ENCODE measurements at places on chromosomes 3 and 15.

DNA sequence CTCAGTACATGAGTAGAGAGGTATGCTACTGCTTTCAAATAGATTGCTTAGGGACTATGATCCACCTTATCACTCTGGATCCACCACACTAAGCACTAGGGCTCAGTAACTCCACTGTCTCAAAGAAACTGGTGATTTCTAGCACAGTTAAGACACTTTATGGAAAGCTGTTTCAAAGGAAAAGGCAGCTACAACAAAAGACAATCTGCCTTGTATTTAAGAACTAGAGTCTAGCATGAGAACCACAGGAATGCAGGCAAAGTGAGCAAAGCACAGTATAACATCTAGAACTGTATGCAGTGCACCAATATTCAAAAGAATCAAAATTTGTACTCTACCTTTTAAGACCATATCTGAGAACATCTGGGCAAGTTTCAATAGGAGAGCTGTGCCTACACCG lies 17.9 kb downstream of the TFRC start:
- DNase-seq: no peak

DNA sequence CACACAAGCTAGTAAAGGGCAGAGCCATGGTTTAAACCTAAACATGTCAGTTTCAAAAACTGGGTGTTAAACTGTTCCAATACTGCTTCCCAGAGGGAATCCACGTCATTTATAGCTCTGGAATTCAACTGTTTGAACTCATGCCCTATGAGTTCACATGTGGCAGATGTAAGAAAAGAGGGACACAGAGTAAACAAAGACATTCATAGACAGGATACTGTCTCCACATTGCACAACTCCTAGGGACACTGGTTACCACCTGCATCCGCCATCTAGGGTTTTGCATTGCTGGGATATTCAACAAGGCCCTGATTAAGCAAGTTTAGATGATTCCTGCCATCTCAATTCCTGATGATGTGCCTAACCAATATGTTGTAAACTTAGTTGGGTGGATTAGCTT lies 134.1 kb upstream of the COL8A1 start:
- DNase-seq: no peak

- DNase-seq: no peak
Observed at GRCh38 chr3:189589179-189589569, 42.0 kb upstream of the TP63 start.

DNA sequence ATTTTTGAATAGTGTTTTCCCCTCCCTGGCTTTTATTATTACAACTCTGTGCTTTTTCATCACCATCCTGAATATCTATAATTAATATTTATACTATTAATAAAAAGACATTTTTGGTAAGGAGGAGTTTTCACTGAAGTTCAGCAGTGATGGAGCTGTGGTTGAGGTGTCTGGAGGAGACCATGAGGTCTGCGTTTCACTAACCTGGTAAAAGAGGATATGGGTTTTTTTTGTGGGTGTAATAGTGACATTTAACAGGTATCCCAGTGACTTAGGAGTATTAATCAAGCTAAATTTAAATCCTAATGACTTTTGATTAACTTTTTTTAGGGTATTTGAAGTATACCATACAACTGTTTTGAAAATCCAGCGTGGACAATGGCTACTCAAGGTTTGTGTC lies 24.4 kb downstream of the CTNNB1 start:
- no peak for DNase-seq

GRCh38 chr3:191641789-191642188 lies 180.8 kb downstream of the PYDC2 start:
- DNase-seq: no peak

- no peak for DNase-seq
Observed at GRCh38 chr15:92391640-92392039, 2.0 kb upstream of the ST8SIA2 start.

DNA sequence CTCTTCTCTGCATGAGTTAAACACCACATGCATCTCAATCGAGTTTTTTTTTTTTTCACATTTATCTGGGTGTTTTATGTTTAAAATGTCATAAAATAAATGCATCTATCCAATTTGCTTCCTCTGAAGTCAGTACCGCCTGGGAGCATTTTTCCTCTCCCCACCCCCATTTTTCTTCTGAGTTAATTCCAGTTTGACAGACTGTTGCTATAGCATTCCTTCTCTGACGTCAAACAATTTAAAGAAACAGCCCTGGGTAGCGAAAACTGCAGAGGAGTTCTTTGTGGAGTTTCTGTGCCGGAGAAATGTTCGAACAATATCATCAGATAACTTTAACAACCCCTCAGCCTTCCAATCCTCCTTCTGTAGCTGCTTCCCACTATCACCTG lies 900 bp upstream of the GNB4 start:
- DNase-seq: no peak

DNA sequence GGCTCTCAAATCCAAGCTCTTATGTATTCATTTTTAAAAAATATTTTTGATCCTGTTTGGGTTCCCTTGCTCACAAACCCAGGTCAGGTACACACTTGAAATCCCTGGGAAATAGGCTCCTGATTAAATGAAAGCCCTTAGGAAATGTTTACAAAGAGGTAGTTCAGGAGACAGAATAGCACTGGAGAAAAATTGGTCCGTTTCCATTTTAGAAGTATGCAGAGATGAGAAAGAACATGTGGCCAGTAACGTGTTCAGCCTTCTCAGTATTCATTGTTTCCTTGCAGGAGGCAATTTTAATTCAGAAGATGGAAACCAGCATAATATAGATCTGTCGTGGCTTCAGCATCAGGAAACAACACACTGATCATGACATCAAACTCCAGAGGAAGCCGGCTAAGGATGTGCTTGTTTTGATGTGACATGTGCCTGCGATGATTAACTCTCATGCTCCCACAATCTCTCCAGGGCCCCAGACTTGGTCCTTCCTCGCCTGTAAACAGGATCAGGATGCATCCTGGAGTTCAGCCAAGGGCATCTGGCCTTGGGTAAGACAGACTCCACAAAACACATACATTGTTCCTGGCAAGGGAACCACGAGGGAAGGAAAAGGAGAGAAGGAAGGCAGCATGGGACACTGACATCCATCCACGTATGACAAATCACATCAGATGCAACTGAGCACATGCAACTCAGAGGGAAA lies 350.5 kb upstream of the THBS1 start:
- no peak for DNase-seq

GRCh38 chr15:69748576-69749185 lies 296.1 kb downstream of the RPLP1 start:
- no peak for DNase-seq

- peak; percentile 78 for DNase-seq
Observed at GRCh38 chr15:89776274-89777072, at the start of gene MESP2. TSS of gene MESP2 (plus strand) at chr15:89776332. CDS start at chr15:89776358, 26 bp downstream.

DNA sequence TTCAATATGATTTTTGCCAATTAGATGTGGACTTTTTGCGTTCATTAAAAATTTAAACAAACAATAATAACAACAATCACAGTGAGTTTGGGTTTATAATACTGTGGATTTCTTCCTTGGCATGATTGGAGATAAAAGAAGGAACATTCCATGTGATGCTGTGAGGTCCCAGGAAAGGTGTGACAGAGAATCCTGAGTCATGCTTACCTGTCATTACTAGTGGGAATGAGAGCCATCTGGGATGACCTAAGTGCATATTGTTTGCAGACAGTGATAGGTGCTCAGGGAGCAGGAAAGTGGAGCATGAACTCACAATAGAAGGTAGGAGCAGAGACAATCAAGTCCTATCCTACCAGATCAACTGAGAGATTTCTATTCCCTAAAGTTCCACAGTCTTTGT lies 766.5 kb upstream of the CFAP20DC start:
- DNase-seq: no peak

GRCh38 chr3:171311784-171312183 lies 148.4 kb downstream of the TNIK start:
- no peak for DNase-seq

DNA sequence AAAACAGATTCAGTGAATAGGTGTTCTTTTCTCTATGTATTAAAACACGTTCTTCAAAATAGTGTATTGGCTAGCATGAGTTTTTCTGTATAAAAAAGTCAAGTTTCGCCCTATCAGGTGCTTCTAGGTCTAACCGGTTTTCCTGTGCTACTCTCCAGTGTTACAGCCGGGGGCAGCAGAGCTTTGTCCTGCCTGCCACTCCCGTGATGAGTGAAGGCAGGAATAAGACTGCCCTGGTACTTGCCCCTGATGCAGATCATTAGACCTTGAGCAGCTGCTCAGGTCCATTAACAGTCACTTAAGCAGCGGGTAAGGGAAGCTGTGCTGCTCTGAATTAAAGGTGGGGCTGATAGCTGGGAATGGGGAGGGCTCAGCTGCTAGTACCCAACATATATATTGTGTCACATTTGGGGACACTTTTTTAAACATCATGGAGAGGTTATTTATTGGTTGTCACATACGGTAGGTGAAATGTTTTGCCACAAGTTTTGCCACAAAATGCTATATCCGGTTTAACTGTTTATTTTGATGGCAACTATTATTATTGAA lies 1.3 kb upstream of the UNC13C start:
- no peak for DNase-seq

DNA sequence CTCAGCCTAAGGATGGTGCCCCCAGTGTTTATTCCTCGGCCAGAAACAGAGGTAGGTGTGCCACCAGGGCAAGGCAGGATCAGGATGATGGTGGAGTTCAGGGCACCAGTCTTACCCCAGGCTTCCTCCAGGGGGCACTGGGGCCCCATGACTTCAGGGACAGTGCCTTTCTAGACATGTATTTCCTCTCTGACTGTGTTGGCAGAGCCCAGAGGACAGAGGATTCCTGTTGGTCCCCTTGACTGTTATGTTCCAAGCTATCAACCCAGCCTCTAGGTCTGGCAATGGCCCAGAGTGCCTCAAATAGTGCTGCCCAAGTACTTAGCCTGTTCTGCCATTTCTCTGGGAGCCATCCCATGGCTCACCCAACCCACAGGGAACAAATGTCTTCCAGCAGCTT lies 2.8 kb downstream of the HEMK1 start:
- DNase-seq: peak; percentile 45

DNA sequence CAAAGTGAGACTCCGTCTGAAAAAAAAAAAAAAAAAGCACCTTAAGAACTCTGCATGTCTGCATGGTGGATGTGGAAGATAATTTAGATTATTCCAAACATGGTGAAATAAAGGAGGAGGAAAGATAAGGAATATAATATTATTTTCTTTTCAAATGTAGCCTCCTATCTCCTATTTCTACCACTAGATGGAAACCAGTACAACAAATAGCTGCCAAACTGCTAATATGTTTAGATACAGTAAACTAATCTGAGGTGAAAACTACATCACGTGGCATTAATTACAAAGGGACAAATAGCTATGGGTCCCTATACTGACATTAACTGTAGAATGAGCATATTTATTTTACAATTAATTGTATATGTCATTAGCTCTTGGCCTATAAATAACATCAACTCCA lies 197.8 kb downstream of the TBC1D5 start:
- no peak for DNase-seq

GRCh38 chr3:37135561-37135960 lies 38.8 kb downstream of the LRRFIP2 start:
- DNase-seq: no peak

GRCh38 chr3:77412584-77412983 lies 372.7 kb downstream of the ROBO2 start:
- no peak for DNase-seq

DNA sequence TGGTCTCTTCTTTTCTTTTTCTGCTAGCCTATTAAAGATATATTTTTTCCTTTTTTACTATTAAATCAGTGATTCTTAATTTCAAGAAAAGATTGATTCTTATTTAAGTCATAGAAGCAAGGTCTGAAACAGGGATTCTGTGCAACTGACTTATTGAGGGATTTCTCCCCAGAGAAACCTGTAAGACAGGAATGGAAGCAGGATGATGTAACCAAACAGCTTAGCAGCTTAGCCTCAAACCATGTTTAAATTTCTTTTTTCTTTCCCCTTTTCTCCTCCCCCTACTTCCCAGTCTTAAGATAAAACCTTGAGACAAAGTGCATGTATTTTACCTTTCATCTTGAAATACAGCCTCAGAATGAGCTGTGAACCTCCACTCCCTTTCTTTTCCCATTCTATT lies 322.8 kb downstream of the NEK10 start:
- DNase-seq: no peak

- no peak for DNase-seq
Observed at GRCh38 chr3:70561796-70562195, 249.4 kb upstream of the MDFIC2 start.

- peak; percentile 17 for DNase-seq
Observed at GRCh38 chr15:92845126-92845508, 55.0 kb upstream of the CHD2 start.

GRCh38 chr3:61650276-61650675 lies 88.9 kb downstream of the PTPRG start:
- DNase-seq: no peak

DNA sequence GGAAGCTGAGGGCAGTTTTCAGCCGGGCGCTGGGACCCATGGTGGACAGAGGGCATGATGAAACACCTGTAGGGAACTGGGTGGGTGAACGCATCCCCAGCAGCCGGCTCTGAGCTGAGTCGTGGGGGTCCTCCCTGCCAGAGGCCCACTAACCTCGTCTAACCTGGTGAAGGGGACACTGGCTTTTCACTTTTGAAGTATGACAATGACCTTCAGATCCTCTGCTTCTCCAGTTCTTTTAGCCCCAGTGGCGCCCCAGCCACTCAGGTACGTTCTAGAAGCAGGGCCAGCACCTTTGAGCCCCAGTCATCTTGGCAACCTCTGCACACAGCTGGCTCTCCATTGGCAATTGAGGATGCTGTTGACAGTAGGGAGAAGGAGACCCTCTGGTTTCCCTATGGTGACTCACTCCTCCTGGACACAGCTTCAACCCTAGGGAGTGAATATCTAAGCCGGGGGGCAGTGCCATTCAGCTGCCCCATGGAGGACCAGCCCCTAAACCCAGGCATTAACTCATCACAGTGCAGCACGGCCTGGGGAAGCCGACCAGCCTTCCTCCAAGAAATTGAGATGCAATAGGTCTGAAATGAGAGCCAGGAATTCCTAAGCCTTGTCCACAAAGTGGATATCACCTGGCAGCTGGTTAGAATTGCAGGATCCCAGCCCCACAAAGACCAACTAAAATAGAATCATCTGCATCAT lies 46.1 kb downstream of the CMTM6 start:
- DNase-seq: no peak

DNA sequence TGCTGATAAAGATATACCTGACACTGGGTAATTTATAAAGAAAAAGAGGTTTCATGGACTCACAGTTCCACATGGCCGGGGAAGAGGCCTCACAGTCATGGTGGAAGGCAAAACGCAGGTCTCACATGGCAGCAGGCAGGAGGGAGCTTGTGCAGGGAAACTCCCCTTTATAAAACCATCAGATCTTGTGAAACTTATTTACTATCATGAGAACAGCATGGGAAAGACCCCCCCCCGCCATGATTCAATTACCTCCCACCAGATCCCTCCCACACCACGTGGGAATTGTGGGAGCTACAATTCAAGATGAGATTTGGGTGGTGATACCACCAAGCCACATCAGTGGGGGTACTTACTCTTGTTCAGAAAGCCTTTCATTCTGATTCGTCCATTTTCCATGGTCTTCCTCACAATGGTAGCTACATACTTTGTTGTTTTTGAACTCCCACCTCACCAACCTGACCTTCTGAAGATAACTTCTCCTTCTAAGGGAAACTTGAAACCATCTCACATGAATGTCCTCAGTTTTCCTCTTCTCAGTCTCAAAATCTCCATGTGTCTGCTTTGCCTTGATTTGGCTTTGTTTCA lies 275.6 kb upstream of the PROK2 start:
- no peak for DNase-seq

Data from midbrain (tissue), 1 donor.